ENCODE measurements at places on chromosomes 5 and 9. TPM values are rescaled to one million over a fixed set of nuclear protein-coding genes. Genes with fewer than 3 reads are reported as not detected.

Gene OLFML2A
- 6.3 TPM for total RNA-seq

DNA sequence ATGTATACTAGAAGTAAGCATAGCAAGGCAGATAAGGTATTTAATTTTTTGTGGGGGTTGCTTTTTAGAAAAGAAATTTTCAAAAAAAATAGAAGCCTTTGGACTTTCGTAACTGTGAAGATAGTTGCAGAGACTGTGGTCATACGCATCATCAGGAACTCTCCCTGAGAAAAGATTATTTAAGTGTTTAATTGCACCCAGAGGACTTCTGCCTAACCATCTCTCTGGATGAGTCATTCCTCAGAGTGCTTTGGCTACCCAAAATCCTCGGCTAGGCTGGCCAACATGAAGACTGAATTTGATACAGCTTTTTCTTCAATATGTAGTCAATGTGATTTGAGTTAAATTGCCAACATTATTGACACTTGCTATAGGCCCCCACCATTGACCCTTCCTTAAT is 296.4 kb downstream of the TLR4 start:
- H3K4me1 ChIP-seq, result no peaks in the 10 kb centered on the region
- no peaks in the 10 kb centered on the region for H3K36me3 ChIP-seq
- DNase-seq, result no peak
- H3K27me3 ChIP-seq, result no peaks in the 10 kb centered on the region
- H3K4me3 ChIP-seq, result no peak overlapping the region

Gene ADAMTSL2
- not detected for total RNA-seq

DNA sequence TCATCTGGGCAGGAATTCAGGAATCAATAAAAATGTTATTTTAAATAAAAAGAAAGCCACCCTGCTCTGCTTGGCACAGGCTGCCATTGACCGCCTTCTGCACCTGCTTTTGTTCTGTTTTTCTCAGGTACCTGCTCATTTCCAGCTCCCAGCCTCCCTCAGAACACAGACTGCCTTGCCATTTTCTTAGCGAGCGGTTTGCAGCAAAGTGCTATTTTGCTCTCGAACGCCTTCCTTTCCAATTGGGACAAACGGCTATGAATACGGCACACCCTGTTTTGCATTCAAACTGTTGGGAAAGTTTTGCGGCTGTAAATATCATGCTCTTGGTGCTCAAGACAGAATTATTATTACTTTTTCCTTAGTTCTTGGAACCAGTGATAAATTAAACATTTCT is 25.1 kb upstream of the FCN1 start:
- H3K27ac ChIP-seq, result no peak overlapping the region
- H3K27me3 ChIP-seq, result peaks cover 5% of the 10 kb centered on the region
- DNase-seq, result no peak
- H3K4me3 ChIP-seq, result no peak overlapping the region

GRCh38 chr9:98310752-98311392 is 55.4 kb upstream of the TBC1D2 start:
- peaks cover 7% of the 10 kb centered on the region for H3K4me1 ChIP-seq
- H3K36me3 ChIP-seq, result no peaks in the 10 kb centered on the region
- no peak overlapping the region for H3K27ac ChIP-seq

GRCh38 chr5:95163079-95163478 is 121.8 kb downstream of the MCTP1 start:
- no peak for DNase-seq
- H3K4me3 ChIP-seq, result no peak overlapping the region
- peaks cover 4% of the 10 kb centered on the region for H3K4me1 ChIP-seq
- H3K36me3 ChIP-seq, result no peaks in the 10 kb centered on the region

DNA sequence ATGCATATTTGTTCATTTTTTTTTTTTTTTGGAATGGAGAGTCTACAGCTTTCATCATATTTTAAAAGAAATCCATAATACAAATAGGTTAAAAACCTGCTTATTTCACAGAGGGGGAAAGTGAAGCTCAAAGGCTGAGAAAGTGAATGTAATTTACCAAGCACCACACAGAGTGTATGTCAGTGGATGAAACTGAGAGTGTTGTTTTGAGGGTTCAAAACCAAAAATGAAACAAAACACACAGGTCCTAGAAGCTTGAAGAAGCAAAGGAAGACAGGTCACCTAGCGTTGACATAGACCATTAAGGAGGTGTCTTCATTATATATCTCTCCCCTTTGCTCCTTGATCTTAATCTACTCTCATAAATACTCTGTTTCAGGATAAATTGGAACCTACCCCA is 7.5 kb downstream of the NMUR2 start:
- no peaks in the 10 kb centered on the region for H3K36me3 ChIP-seq
- H3K27ac ChIP-seq, result no peak overlapping the region
- no peak for DNase-seq
- no peaks in the 10 kb centered on the region for H3K27me3 ChIP-seq

GRCh38 chr9:68595868-68596267 is 55.2 kb upstream of the TMEM252 start:
- 0 out of 2 replicates have a peak, but pooled peaks cover 8% of the 10 kb centered on the region for H3K27me3 ChIP-seq
- DNase-seq, result no peak
- no peaks in the 10 kb centered on the region for H3K36me3 ChIP-seq
- no peaks in the 10 kb centered on the region for H3K4me1 ChIP-seq

DNA sequence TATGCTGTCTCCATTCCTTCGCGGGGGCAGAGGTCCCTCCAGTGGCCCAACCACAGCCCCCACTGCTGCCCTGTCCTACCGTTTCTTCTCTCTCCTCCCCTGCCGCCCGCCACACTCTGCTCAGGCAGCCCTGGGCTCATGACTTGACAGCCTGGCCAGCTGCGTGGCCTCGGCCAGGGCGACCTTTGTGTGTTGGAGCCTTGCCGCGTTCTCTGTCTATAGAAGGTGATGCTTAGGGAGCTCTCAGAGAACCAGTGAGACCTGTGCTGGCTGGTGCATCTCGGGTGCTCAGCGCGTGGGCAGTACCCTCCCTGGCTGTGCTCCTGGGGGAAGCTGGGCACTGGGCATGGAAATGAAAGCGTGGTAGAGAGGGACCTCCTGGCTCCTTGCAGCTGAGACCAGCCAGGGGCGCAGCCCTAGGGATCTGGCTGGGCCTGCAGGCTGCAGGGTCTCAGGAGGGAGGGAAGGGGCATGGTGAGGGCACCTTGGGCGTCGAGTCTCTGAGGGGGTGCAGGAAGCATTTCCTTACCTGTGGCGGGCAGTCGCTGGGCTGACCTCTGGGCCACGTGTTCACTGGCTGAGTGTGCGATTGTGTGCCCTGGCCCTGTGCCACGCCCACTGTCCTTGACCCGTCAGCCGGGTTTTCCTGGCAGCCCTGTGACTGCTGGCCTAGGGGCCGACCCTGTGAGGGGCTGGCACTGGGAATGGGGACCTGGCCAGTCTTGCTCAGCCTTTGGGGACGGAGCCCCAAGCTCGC is 50.3 kb downstream of the RXRA start:
- H3K4me3 ChIP-seq, result no peak overlapping the region
- DNase-seq, result no peak
- H3K4me1 ChIP-seq, result peaks cover 56% of the 10 kb centered on the region
- H3K27me3 ChIP-seq, result no peaks in the 10 kb centered on the region

Data from HCT116 (cell line).